ENCODE measurements at places on chromosomes 3 and 15.

DNA sequence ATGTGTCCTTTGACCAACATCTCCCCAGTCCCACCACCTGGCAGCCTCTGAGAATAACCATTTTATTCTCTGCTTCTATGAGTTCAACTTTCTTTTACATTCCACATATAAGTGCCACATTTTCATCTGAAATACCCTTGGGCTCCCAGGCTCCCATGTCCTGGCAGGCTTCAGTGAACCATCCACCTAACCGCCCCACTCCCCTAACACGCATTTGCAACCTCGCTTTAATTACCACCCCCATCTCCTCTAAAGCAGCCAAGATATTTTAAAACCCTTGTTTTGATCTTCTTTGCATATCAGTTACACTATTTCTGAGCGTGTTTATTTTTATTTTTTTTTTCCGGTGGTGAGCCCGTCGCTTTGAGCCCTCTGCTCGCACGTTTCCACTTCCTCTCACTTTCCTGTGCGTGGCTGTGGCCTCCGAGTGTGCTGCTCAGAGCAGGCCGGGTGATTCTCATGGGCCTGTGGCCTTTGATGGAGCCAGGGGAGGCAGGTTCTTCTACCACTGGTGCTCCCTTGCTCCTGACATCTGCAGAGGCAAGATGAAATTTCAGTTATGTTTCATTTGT lies 195.4 kb upstream of the LPP start:
- DNase-seq, result no peak

- DNase-seq, result no peak
These were observed 18.0 kb upstream of the ARNT2 start for GRCh38 chr15:80386151-80386550.

- DNase-seq, result no peak
These were observed 72.5 kb downstream of the SNTN start for GRCh38 chr3:63724987-63725386.

GRCh38 chr3:101635345-101635744 lies 41.6 kb downstream of the ZBTB11 start:
- DNase-seq, result no peak

All from activated B cell treated with CpG ODN at 0.5 μM for 24 hours (primary cell).